ENCODE measurements at places on chromosomes 11 and 22.

GRCh38 chr11:124445646-124446150 lies at the start of gene OR8B8:
Gene OR8B8, minus strand, starts transcription at chr11:124445696. Its CDS starts 4,611 bp downstream, at chr11:124441085.
- no peak for DNase-seq

DNA sequence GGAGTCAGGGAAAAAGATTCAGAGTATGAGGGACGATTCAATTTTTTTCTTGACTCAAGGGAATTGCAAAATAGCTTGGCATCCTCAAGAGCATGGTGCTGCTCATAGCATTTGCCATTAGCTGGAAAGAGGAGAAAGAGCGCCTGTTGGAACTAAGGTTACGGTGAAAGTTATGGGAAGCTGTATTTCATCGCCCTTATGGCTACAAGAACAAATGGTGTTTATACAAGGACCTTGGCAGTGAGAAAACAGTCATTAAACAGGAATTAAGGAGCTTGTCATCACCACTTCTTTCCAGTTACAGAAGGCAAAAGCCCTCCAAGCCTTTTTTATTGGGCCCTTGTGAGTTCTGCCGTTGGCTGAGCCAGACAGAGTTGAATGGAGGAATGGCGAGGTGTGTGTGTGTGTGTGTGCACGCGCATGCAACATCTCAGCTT lies 74.2 kb downstream of the ALX4 start:
- DNase-seq = no peak

DNA sequence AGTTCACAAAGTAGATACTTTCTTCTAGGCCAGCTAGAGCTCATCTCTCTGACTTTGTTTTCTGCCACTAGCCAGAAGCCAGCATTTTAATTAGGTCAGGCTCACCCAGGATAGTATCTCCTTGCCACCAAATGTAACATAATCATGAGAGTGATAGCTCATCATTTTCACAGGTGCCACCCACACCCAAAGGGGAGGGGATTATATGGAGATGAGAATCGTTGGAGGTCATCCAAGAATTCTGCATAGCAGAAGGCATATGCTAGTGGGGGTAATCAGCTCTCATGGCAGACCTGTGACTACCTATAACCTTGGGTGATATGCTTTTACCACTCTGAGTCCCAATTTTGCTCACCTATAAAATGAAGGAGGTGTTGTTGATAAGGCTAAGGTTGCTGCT lies 523.0 kb downstream of the METTL15 start:
- no peak for DNase-seq

DNA sequence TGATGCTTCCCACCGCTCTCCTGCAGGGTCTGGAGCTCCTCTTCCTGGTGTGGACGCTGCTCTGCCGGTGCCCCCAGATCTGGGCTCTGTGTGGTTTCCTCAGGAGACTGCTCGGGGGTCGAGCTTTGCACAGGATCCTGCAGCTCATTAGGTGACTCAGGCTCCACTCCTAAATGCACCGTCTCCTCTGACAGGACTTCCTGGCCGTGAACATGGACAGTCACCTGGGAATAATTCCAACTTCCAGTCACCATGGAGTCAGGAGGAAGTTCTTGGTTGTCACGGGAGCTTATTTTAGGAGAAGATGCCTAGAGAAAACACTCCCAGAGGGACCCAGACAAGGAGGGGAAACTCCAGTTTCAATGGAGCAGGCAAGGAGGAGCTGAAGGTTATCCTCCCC lies 11.9 kb downstream of the ZNF202 start:
- DNase-seq = no peak

DNA sequence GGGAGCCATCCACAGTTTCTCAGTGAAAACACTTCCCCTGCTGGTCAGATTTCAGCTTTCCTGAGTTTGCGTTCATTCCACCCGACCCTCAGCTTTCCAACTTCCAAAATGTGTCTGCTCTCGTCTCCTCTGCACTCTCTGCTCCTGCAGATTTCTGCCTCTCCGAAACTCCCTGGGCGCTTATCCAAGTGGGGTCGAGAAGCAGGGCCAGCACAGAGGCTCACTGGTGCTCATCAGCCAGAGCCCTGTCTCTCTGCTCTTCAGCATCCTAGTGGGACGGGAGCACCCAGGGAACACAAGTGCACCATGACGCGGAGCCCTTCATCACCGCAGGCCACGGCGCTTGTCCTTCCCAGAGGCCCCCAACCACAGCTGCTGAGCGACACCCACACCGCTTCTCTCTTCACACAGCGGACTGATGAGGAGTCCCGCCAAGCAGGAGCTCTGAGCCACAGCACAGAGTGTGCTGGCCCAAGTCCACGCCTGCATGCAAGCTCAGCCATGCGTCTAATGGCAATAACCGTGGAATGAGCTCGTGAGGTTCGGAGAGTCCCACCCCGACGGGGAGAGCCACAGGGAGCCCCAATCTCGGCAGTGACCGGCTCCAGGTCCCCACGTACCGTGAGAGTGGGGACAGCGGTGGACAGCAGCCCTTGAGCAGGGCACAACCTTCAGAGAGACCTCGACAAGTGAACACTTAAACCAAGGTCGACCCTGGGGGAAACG lies 27.9 kb upstream of the MOB2 start:
- DNase-seq = no peak

DNA sequence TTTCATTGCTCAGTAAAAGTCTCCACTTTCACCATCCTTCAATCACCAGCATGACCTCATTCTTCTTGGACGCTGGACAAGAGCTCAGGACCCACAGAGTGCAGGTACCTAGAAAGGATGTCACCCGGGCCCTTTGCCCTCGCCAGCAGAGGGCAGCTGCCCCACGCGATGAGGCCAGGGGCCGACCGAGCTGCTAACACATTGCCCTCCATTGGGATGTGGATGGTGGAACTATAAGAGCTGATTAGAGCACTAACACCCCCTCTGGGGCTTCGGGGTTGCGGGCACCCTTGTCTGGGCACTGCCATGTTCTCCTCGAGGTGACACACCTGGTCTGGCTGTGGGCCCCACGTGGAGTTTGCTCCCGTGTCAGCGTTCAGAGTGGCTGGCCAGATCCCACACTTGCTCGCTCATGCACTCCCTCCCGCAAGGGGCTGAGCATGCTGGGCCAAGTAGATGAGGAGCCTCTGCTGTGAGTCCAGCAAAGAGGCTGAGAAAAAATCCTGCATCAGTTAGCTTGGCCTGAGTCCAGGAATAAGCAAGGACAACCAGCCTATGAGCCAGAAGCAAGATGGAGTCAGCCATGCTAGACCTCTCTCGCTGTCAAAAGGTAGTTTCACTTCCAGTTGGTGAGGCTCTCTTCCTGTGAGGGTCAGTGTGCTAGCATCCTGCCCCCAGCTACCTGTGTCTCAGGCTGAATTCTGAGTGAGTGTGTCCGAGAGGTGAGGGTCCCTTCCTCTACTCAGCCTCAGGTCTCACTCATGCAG lies 9.8 kb downstream of the KRTAP5-6 start:
- peak; percentile 59 for DNase-seq

GRCh38 chr11:80084608-80085007 lies 643.8 kb upstream of the TENM4 start:
- no peak for DNase-seq

GRCh38 chr11:65918211-65919140 lies at the start of gene C11orf68:
Gene C11orf68, minus strand, starts transcription at chr11:65919062. Its CDS starts 31 bp downstream, at chr11:65919031.
- no peak for DNase-seq

DNA sequence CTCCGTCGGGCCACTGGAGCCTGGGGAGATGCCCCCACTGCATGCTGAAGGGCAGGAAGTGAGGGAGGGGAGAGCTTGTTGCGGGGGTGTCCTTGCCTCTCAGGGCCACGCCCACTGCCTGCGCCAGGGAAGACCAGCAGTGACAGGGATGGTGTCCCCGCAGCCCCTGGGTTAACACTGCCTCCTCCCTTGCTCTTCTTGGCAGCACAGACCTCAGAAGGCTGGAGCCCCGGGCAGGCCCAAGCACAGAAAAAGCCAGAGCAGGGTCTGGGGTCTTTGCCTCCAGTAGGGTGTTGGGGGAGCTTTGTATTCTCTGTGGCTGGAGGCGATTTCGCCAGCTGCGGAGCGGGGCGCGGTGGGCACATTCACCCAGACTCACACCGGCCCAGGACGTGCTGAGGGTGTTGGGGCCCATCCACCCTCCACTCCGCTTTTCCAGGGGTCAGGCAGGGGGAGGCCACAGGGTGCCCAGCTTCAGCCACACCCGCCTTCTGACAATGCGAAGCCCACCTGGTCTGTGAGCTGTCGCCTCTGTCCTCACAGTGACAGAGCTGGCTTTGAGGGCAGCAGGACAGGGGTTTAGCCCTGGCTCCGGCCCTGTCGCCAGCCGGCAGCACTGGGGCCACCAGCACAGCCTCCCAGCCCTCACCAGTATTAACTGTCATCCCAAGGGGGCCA lies 83.7 kb downstream of the CDKN1C start:
- DNase-seq = no peak

- no peak for DNase-seq
Observed at GRCh38 chr22:27752771-27753170, 48.8 kb downstream of the MN1 start.

DNA sequence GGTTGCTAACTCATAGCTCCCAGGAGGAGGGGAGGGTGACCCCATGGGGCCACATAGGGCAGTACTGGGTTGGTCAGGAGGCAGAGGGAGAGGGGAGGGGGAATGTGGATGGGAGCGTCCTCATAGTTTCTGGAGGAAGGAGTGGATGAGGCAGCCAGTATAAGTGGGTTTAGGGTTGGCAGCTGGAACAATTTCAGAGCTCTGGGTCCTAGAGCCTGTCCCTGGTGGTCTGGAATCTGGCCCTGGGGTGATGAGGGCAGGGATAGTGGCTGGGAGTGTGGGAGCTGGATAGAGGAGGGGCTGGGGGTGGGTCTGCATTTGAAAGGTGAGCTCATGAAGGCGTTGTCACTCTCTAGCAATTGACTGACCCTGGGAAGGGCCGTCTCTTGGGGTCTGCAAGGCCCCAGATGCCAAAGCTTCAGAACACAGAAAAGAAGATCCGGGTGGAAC lies 5.3 kb upstream of the MRGPRG start:
- DNase-seq = no peak

DNA sequence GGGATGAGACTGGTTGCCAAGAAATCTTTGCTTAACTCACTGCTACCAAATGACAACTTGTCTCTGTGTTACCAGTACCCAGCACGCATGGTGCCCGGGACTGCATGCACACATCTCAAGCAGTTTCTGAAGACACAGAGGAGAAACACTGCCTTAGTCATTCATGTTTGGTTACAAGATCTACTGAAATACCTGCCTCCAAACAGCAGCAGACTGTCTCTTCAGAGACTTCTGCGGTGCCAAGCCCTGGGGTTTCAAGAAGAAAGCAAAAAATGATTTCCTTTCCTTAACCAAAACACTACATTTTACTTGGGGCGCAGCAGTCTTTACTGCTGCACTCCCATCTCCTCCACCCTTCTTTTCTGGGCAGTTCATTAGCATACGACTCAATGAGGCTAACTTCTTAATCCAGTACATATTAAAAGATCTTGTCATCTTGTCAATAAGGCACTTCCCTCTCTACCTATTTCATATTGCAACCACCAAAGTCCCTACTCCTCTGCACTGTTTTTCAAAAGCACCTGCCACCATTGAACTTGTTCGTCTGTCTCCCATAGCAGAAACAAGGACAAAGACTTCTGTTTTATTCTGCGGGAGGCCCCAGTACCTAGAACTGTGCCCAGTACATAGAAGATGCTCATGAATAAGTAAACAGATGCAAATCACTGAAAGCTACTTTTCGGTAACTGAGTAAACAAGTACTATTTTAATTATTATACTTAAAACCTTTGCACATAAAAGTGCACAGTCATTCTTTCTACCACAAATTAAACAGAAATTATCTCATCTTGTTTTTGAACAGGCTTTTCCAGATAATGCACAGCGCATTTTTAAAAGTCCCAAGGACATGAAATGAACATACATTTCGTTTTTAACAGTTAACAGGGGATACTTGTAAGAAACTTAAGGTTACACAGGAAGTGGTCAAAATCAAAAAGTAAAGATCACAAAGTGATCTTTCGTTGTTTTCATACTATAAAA lies 4.0 kb downstream of the NAP1L4 start:
- no peak for DNase-seq

DNA sequence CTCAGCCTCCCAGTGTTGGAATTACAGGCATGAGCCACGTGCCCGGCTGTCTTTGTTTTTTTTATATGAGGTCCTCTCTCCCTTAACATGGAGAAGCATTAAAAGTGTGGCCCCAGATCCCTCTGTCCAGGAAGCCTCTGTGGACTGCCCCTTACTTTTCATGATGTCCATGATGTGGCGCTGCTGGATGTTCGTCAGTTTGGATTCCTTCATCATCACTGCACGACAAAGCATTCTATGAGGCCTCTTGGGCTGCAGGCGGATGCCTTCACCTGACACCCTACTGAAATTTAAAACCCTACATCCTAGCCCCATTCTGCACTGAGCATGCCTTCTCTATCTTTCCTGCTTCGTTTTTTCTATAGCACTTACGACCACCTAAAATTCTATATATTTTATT lies 2.1 kb downstream of the C22orf23 start:
- no peak for DNase-seq

DNA sequence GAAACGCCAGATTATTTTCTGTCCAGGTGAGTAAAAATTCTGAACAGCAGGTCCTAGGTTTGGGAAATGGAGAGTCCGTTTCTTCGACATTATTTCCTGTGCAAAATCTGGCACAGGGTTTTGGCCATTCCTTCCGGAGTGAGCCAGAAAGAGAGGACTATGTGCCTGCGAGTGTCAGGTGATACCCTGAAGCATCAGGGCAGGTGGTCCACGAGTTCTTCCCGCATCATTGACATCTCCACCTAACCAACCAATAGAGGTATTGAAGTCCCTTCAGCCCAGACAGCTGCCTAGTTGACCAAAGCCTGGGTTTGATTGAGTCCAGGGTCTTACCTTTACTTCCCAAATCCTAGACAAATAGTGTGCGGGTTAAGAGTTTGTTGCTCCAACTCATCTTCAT lies 808 bp downstream of the SNAP29 start:
- DNase-seq = no peak

DNA sequence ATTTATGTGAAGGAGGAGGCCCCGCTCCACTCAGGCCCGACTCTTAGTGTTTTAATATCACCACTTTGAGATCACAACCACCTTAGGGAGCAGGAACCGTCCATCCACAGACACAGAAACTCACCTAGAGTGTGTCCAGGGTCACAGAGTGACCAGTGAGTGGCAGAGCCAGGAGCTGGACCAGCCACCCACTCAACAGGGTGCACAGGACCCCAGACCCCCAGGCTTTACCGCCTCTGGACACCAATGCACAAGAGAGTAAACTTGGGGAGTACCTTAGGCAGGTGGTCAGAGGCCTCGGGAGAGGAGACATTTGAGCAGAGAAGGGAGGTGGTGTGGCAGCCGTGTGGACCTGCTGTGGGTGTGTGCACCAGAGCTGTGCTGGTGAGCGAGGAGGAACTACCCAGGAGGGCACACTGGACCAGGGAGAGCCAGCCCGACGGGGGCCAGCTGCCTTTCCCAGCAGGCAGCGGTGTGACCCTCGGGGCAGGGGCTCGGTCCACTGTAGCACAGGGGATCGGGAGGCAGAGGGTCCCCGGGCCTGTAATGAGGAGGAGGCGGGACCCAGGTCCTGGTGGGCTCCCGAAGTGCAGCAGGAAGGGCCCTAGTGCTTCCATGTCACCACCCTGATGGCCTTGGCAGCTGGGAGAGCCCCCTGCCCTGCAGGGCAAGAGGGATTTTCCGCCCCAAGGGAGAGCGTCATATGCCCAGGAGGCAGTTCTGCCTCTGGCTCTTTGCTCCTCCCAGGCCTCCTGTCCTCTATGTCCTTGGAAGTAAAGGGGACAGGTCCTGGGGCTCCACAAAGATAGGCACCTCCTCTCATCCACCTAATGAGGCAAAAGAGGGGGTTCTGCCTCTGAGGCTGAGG lies 7.5 kb upstream of the NLRP6 start:
- no peak for DNase-seq

- DNase-seq = peak; percentile 96
Observed at GRCh38 chr11:74449369-74449931, 17.9 kb downstream of the KCNE3 start.
